ENCODE measurements at places on chromosomes 5 and 9. TPM values are rescaled to one million over a fixed set of nuclear protein-coding genes. Genes with fewer than 3 reads are reported as not detected.
A peak's percentile ranks its signal among the peaks of the same experiment; 100 is the strongest.

The ANGPTL2 gene
- total RNA-seq = not detected

The SH3RF2 gene
- total RNA-seq = not detected

The FBXL7 gene
- total RNA-seq = not detected

DNA sequence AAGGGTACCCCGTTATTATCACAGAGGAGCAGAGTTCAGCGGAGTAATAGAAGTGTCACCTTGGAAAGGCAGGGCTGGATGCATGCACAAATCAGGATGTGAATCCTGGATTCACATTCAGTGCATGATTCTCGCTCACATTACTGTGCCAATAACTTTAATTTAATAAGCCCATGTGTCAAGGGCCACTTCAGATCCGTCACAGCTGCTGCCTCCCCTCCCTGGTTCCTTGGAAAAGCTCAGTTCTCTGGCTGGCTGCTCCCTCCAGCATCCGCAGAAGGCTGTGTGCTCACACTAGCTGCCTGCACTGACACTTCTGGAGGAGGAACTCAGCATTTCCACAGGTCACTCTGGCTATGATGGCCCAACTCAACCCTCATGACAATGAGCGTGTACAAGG is 256.8 kb upstream of the ADAMTS16 start:
- DNase-seq = no peak

The LECT2 gene
- total RNA-seq = not detected

The C5 gene
- 0.49 TPM for total RNA-seq

- DNase-seq = no peak
Measured at GRCh38 chr5:162886717-162887116, 550.7 kb upstream of the CCNG1 start.

The C1QTNF3 gene
- total RNA-seq = 3.3 TPM

- no peak for DNase-seq
Measured at GRCh38 chr9:127415657-127416056, 8.5 kb upstream of the ZNF79 start.

- DNase-seq = no peak
Measured at GRCh38 chr9:112884101-112884500, 6.6 kb downstream of the SLC46A2 start.

- no peak for DNase-seq
Measured at GRCh38 chr5:107674655-107675054, 3.9 kb upstream of the EFNA5 start.

The NXNL2 gene
- total RNA-seq = not detected

DNA sequence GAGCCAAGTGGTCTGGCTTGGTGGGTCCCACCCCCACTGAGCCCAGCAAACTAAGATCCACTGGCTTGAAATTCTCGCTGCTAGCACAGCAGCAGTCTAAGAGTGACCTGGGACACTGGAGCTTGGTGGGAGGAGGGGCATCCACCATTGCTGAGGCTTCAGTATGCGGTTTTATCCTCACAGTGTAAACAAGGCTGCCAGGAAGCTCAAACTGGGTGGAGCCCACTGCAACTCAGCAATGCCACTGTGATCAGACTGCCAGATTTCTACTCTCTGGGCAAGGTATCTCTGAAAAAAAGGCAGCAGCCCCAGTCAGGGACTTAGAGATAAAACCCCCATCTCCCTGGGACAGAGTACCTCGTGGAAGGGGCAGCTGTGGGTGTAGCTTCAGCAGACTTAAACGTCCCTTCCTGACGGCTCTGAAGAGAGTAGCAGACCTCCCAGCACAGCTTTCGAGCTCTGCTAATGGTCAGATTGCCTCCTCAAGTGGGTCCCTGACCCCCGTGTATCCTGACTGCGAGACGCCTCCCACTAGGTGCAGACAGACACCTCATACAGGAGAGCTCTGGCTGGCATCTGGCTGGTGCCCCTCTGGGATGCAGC is 18.2 kb upstream of the STK32A start:
- DNase-seq = peak; percentile 16

DNA sequence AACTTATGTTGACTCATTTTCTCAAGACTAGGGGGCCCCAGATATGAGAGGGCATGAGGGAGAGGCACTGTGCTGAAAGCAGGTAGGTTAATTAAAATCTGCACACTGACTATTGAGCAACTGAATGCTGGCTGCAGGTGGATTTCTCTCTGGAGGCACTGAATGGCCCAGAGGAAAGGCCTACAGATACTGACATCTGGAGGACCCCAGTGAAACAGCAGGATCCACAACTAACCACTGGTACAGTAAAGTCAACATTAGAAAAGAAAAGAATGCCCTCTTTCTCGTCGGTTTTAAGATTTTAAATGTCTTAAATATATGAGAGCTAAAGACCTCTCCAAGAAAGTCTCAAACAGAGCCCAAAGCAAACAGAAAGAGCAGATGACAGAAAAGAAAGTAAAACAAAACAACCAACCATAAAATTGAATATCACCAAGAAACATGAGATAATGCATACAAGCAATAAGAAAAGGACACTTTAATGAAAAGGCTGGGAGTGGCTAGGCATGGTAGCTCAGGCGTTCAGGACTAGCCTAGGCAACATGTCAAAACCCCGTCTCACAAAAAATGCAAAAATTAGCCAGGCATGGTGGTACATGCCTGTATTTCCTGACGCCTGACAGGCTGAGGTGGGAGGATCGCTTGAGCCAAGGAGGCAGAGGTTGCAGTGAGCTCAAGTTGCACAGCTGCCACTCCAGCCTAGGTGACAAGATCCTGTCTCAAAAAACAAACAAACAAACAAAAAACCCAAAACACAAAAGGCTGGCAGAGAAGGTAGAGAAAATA is 43.3 kb downstream of the PUM3 start:
- DNase-seq = no peak

The PCDHB1 gene
- not detected for total RNA-seq

The GDF9 gene
- total RNA-seq = 0.72 TPM

Measured in CD8-positive, alpha-beta T cell (primary cell).